ENCODE measurements at places on chromosomes 4 and X.

DNA sequence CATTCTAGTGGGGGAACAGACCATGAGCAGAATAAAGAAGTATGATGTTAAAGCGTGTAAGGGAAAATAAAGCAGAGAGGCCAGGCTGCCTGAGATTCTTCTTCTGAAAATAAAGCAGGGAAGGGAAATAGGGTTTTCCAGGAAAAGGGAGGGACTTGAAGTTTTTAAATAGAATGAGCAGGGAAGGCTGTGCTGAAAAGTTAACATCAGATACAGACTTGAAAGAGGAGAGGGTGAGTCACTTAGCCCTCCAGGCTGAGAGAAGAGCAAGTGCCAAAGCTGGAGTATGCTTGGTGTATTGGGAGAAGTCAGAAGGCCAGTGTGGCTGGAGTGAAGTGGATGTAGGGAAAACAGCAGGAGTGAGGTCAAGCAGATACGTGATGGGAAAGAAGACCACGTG, 10.0 kb upstream of the PLK4 start:
- no peak for DNase-seq

GRCh38 chr4:164596318-164596878, 157.5 kb upstream of the SMIM31 start:
- no peak for DNase-seq

DNA sequence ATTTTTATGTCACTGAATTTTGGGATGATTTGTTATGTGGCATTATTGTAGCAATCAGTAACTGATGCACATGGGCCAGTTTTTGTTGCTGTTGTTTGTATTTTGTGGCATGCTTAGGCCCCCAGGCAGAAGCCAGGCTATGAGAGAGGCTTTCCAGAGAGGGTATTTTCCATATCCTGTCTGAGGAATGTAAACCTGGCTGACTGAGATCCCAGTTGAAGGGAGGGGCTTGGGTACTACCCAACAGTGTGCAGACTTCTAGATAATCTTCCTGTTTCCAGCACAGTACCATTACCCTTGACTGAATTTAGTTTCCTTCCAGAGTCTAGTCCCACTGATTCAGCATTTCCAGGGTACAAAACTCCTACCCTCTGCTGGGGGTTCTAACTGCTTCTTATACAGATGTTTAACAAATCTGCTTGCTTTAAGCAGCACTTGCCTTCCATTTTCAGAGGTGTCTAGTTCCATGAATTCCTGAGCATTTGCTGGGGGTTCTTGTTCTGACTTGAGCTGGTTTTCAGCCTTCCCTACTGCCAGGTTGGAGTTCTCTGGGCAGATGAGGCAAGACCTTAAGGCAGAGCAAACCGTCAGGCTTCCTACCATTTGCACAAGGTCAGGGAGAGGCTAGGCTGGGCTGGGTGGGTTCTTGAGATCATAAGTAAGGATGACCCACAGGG, 104.7 kb upstream of the EGFL6 start:
- DNase-seq = no peak

- DNase-seq = no peak
These were observed 197.8 kb downstream of the EPHA5 start for GRCh38 chr4:65472531-65472930.

DNA sequence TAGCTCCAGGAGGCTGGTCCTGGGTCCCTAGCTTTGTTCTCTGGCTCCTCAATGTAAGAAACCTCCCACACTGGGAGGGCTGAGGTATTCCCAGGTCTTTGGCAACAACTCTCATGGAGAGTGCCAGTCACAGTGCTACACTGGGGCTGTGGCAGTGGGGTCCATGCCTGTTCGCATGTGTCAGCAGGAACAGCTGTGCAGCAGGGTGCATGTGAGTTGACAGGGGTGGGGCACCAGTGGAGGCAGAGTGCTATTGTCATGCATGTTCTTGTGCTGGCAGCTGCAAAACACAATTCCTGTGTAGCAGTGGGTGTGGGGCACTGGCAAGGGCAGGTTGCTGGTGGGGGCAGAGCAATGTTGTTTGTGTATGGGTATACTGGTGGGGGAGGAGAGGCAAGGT, 246.0 kb downstream of the CXXC4 start:
- no peak for DNase-seq

- peak; percentile 69 for DNase-seq
These were observed 11.4 kb upstream of the UBA1 start for GRCh38 chrX:47182106-47182700.

DNA sequence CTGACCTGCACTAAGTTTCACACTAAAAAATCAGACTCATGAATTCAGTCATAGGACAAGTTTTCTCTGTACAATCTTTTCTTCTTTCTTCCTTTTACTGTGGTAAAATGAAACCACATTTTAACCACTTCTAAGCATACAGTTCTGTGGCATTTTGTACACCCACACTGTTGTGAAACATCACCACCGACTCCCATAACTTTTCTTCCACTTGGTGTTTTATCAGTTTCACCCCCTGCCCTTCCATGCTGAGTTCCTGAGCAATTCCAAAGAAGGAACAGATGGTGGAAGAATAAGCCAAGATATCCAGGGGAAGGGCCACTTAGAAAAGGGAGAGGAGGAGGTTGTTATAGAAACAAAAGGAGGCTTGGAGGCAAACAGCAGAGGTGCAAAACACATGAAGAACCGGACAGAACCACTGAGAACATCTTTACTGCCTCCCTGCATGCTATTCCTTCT, 22.6 kb downstream of the SLC25A4 start:
- no peak for DNase-seq

DNA sequence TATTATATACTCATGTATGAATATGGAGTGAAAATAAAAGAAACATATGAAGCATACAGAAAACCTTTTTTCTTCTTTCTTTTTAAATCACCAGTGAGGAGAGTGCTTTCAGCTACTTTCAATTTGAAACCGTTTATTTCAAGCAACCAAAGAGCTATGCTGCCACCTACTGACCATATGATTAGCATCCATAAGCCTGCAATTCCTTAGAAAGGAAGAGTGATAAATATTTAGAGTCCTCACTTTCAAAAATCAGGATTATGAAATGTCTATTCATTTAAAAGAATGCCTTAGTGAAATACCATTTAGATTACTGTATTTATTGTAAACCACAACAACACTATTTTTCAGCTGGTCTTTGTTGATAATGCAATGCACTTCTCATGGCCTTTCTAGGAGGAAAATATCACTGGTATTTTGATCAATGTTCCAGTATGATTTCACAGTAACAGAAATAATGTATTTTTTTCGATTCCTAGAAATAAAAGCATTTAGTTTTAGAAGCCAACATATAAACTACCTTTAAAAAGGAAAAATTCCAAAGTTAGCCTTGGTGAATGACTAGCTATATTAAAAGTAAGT, 667.6 kb downstream of the PCDH18 start:
- no peak for DNase-seq

DNA sequence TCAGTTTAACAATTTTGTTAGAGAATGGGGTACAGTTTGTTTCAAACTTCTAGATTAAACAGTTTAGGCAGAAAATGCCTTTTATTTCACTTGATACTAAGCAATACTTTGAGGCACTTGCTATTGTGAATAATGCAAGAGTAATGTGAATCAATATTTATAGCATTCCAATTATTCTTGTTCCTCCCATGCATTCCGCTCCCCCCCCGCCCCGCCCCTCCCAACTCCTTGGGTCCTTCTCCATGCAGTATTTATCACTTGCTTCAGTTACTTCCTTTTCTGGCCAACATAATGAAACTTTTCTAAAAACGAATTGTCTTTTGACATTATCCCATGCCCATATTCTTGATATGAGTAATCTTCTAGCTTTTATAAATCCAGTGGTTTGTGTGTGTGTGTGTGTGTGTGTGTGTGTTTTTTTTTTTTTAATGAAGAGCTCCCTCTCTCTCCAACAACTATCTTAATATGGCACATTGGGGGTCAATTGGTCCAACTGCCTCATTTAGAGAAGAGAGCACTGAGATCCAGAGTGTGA, 1.6 kb downstream of the BANK1 start:
- DNase-seq = no peak

DNA sequence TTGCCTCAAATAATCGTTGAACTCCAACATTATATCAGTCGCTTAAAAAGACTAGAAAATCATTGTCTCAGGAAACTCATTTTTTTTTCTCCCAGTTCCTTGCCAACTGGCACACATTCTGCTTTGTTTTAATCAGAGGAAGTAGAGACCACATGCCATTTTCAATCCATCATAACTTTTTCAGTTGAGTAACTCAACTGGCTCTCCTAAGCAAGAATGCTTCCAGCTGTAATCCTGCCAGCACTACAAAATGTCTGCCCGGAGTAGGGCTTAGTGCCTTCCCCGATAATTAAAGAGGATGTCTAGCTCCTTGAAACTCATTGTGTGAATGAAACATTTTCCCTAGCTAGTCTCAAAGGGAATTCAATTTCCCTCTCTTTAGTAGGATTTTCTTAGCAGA, 33.0 kb downstream of the FREM3 start:
- DNase-seq = no peak

DNA sequence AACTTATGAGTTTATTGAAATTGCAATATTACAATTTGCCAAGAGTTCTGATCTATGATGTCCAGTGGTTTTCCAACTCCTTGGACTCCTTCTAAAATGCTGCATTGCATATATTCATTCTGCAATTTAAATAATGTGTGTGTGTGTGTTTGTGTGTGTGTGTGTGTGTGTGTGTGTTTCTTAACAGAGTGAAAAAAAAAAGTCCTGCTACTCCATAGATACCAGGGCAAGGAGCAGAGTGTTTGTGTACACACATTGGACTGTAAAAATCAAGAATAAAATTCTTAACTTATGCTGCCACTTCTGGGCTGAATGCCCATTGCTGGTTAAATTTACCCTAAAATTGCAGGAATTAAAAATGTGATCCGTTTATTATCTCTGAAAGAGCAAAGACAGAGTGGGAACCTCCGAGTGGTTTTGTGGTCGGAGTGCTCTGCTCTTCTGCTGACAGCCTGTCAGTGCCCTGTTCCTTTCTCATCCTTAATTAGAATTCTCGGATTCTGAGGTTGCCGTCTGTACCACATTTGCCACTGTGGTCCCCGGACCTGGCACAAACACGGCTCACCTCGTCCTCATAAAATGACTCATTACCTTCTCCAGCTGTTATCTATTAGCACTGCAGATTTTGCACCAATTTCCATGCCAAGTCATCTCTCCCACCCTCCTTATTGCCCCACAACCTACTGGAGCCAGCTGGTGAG, 355.5 kb downstream of the KCNIP4 start:
- no peak for DNase-seq

DNA sequence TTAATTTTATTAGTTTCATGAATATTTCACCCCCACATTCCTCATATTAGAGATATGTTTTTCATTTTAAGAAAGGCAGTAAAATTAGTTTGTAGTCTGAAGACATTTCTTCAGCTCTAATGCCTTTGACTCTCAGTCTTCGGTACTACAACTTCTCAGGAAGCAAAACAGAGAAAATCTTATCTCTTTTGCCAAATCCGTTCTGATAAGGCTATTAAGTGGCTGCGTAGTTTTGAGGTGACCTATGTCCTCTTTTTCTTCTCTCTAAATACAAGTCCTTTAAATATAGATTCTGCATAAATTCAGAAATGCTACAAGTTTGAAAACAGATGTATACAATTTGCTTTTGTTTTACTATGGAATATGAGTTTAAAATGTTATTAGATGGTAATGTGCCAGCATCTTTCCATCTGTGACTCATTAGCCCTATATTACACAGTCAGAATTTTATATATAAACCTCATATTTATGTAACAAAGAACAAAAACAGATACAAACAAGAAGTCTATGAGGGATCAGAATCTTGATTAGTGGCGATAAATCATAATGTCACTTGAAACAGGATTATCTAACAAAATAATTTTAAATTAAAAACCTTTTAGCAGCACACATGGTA, 181.2 kb upstream of the ETNPPL start:
- DNase-seq = no peak

GRCh38 chr4:65669111-65670019, 924 bp downstream of the EPHA5 start:
- DNase-seq = peak; percentile 60

DNA sequence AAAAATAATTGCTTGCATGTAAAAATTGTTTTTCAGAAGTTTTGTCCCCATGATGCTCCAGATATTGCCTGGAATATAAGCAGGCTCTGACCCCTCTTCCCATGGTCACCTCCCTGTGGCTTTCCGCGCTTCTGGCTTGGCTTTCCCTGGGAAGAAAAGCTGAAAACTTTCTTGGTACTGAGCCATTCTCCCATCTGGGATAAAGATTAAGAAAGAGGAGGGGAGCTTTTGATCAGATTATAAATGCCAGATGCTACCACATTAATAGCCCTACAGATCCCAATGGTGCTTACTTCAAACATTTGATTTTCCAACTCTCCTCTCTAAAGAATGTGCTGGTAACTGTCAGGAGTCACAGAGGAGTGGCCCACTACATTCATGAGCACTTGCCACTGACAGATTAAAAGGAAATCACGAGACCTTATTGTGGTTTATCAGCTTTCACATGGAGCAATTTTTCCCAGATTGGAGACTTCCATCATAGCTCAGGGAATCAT, 54.4 kb upstream of the GAB1 start:
- no peak for DNase-seq

GRCh38 chrX:40268188-40268520, 170.4 kb upstream of the BCOR start:
- no peak for DNase-seq

Data from posterior vena cava (tissue), 2 donors.